ENCODE measurements at places on chromosomes 5 and 9.

DNA sequence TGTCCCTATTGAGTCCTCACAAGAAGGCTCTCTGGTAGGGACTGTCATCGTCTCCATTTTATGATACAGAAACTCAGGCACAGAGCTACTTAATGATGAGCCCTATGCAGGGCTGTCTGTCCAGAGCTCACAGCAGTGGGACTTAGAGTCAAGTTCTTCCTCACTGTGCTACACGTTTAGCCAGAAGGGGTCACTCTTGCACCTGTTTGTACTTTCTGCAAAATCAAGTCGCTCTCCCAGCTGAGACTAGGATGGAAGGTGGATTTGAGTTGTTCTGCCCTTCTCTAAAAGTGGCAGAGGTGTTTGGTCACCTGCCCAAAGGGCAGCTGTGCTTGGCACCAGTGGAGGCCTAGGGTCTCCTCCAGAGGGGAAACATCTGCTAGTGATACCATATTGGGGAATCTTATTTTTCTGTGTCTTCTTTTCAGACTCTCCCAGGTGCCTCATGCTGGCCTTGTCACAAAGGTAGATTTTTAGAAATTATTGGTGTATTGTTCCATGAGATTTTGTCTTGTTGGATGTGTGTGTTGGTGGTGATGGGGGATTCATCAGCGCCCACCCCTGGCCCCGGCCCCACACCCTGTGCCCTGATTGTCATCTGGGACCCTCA, 104.2 kb downstream of the PPARGC1B start:
- no peaks in the 10 kb centered on the region for H3K36me3 ChIP-seq
- no peaks in the 10 kb centered on the region for H3K4me1 ChIP-seq
- H3K4me3 ChIP-seq, result no peak overlapping the region

GRCh38 chr9:121604654-121605053, 46.8 kb upstream of the DAB2IP start:
- no peaks in the 10 kb centered on the region for H3K36me3 ChIP-seq
- H3K27ac ChIP-seq, result no peak overlapping the region
- peaks cover 7% of the 10 kb centered on the region for H3K27me3 ChIP-seq
- peaks cover 14% of the 10 kb centered on the region for H3K4me1 ChIP-seq
- no peak overlapping the region for H3K4me3 ChIP-seq

DNA sequence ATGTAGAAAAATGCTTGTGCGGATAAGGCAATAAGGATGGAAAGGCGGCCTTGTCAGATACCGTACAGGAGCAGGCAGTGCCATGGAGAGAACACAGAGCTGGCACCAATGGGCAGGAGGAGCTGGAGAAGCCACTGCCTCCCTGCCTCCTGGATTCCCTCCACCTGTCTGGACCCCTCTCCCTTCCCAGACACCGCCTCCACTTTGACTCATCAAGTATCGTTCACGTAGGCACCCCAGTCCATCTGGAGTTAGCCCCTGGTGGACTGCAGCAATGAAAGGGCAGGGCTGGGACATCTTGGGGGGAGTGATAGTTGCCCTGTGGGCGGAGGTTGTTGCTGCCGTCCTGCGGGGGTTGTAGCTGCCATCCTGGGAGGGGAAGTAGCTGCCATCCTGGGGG, 232.0 kb downstream of the ROR2 start:
- no peak overlapping the region for H3K4me3 ChIP-seq
- H3K27ac ChIP-seq, result no peak overlapping the region
- no peak for DNase-seq
- H3K27me3 ChIP-seq, result peaks cover 4% of the 10 kb centered on the region
- H3K4me1 ChIP-seq, result peaks cover 13% of the 10 kb centered on the region

DNA sequence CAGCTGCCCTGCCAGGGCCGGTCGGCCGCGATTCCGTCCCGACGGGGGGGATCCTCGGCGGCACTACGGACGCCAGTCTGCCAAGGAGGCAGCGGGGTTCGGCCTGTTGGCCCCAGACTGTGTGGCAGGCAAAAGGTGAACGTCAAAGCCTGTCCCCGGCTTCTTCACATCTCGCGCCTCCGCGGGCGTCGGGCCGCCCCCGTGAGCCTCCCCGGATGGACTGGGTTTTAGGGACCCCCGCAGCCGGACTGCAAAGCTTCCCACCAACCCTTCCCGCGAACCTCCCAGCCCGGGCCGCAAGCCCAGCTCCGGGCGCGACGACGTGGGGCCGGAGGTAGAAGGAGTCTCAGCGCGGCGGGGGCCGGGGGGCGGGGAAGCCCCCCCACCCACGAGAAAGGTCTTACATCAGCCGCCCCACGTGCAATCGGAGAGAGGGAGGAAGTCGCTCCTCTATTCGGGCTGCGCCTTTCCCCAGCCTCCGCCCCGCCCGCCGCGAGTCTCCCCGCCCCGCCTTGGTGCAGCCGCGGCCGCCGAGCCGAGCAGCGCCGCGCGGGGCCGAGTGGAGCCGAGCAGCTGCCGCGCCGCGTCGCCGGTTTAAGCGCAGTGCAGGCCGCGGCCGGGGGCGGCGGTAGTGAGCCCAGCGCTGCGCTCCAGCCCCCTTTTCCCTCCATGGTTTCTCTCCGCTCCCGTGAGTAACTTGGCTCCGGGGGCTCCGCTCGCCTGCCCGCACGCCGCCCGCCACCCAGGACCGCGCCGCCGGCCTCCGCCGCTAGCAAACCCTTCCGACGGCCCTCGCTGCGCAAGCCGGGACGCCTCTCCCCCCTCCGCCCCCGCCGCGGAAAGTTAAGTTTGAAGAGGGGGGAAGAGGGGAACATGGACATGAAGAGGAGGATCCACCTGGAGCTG, at the start of gene ANP32B:
ANP32B (plus strand) TSS at position 659 of the 906 bp plus-strand sequence; CDS start at position 874, 215 bp downstream.
- no peaks in the 10 kb centered on the region for H3K36me3 ChIP-seq
- DNase-seq, result peak; percentile 91
- no peaks in the 10 kb centered on the region for H3K27me3 ChIP-seq
- peaks cover 20% of the 10 kb centered on the region for H3K4me1 ChIP-seq
- H3K4me3 ChIP-seq, result peak within 1 kb of the TSS; percentile 95

DNA sequence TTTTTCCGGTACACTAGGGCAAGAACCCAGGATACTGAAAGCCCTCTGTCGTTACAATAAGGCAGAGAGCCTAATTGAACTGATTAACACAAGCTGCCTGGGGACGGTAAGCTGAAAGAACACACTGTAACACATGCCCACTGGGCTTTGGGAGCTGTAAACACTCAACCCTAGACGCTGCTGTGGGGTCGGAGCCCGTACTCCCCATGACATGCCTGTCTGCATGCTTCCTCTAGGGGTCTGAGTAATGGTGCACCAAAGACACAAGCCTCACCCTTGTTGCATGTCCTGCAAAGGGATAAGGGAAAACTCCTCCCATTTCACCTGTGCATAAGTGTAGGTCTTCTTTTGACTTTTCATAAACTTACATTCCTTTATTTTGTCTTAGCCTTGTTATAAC, 194.0 kb downstream of the FBXL7 start:
- H3K27ac ChIP-seq, result no peak overlapping the region
- DNase-seq, result no peak
- no peak overlapping the region for H3K4me3 ChIP-seq
- no peaks in the 10 kb centered on the region for H3K27me3 ChIP-seq
- no peaks in the 10 kb centered on the region for H3K36me3 ChIP-seq

DNA sequence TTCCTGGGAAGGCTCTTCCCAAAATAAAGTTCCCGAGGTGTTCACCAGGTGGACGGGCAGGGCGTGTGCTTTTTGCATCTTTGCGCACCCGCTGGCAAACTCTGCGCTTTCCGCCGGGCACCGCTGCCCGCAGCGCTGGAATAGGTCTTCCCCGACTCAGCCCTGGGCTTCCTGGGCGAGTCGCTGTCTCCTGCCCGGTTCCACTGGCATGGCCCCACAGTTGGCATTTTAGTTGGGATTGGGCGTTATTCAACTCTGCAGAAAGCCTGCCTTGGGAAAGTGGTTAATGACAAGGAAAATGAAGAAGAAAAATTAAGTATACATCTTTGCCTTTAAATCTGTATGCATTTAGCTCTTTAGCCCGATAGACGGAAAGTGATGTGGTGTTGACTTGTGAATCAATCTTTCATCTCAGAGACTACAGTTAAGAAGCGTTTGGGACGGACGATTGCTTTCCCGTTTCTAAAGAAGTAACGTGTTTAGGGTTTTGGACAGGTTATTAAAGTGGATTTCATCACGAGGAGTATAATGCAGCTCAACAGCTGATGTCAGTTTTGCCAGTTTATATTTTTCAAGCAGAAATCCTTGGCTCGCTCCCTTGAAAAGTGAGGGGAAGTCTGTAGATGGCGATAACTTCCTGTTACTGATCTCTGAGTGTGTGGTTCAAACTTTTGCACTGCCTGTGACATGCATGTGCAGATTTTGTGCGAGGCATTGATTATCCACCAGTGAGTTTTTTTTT, 946 bp downstream of the ADCY2 start:
- H3K27me3 ChIP-seq, result peaks cover 16% of the 10 kb centered on the region
- no peak overlapping the region for H3K4me3 ChIP-seq
- no peaks in the 10 kb centered on the region for H3K4me1 ChIP-seq
- no peak for DNase-seq

- H3K4me1 ChIP-seq, result peaks cover 44% of the 10 kb centered on the region
- DNase-seq, result no peak
- peak overlapping the region; percentile 24 for H3K27ac ChIP-seq
- H3K36me3 ChIP-seq, result no peaks in the 10 kb centered on the region
- H3K27me3 ChIP-seq, result no peaks in the 10 kb centered on the region
Measured at GRCh38 chr9:120891884-120892747, 15.1 kb upstream of the PHF19 start.

GRCh38 chr9:131884222-131884621, 144.3 kb upstream of the RAPGEF1 start:
- H3K27me3 ChIP-seq, result no peaks in the 10 kb centered on the region
- no peaks in the 10 kb centered on the region for H3K36me3 ChIP-seq
- H3K4me1 ChIP-seq, result no peaks in the 10 kb centered on the region
- no peak for DNase-seq
- H3K27ac ChIP-seq, result no peak overlapping the region

- no peak overlapping the region for H3K4me3 ChIP-seq
- H3K27ac ChIP-seq, result no peak overlapping the region
- no peaks in the 10 kb centered on the region for H3K4me1 ChIP-seq
- DNase-seq, result no peak
- no peaks in the 10 kb centered on the region for H3K27me3 ChIP-seq
Measured at GRCh38 chr9:99531313-99531712, 290.4 kb upstream of the NR4A3 start.
